Uterus (tissue), 4 donors: ENCODE measurements at places on chromosomes 2 and 18. TPM values are rescaled to one million over a fixed set of nuclear protein-coding genes. Genes with fewer than 3 reads are reported as not detected.

DNA sequence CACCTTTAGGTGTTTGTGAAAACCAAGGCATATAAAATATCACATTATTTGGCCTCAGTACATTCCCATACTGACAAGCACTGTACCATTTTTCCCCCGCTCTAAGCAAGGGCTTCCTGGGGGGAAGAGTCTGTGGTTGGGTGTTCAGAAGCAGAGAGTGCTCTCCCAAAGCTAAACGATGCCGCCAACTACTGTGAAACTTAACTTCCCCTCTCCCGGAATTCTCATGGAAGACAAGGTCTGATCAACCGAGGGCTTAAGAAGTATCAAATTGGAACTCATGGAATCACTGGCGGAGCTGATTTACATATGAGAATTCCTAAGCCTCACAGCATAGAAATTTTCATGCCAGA lies 433 bp upstream of the MFF start:
- DNase-seq, result no peak

DNA sequence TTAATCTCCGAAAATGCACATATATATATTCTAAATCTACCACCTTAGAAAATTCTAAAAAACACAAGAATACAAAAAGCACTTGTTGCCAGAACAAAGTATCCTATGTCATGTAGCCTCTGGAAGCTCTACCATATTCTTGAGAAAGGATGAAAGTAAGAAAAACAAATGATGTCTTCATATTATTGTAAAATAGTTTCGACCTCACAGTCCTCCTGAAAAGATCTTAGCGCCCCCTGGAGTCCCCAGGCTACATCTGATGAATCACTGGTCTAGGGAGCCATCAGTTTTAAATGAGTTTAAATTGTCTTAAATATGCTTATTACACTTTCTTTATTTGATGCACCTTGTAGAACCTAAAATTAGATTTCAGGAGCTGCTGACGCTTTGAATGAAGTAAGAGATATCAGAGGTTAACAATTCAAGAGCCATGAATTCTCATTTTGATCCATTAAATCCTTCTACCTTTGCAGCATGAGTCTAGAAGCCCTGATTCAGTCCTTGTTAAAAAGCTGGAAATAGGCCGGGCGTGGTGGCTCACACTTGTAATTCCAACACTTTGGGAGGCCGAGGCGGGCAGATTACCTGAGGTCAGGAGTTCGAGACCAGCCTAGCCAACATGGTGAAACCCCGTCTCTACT lies 138.8 kb downstream of the MCFD2 start:
- peak; percentile 72 for DNase-seq

Gene GRP
- not detected for total RNA-seq

GRCh38 chr2:100730290-100730868 lies 89.6 kb upstream of the NPAS2 start:
- no peak for DNase-seq

DNA sequence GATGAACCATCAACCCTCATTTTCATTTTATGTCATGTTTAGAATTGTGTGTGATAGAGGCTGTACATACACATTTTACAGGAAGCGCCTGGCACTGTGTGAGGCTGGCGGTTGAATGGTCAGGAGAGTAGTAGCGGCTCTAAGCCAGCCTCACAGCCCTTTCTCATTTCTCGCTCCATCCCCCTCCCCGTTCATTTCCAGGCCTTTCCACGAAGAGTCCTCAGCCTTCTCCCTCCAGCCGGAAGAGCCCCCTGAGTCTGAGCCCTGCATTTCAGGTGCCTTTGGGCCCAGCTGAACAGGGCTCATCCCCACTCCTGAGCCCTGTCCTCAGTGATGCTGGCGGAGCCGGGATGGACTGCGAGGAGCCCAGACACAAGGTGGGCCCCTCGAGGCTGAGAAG lies 51.8 kb downstream of the STK25 start:
- DNase-seq, result no peak

DNA sequence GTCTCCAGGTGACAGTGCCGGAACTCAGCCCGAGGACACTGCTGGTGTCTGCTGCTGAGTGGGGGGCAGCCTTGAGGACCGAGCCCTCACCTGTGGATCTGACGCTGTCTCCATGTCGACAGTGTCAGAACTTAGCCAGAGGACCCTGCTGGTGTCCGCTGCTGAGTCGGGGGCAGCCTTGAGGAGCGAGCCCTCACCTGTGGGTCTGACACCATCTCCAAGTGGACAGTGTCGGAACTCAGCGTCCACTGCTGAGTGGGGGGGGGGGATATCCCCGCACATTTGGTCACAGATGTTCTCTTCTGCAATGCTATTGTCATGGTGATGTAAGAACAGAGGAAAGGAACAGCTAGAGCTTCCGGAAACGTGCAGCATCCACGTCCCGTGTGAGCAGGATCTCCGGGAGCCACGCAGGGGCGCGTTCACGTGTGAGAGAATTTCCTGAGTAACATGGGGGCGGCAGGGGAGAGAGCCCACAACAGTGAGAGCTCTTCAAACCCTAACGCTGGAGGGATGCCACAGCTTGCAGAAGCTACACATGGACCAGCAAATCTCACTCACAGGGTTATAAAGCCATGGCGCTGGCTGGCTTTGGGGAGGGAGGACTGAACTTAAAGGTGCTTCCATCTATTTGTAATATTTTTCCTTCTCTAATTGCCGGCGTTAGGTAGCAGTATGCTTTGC lies 250.7 kb upstream of the SALL3 start:
- no peak for DNase-seq
